ENCODE measurements at places on chromosomes 3 and 15. TPM values are rescaled to one million over a fixed set of nuclear protein-coding genes. Genes with fewer than 3 reads are reported as not detected.

Gene UNC13C
- polyA plus RNA-seq = 9.9 TPM

DNA sequence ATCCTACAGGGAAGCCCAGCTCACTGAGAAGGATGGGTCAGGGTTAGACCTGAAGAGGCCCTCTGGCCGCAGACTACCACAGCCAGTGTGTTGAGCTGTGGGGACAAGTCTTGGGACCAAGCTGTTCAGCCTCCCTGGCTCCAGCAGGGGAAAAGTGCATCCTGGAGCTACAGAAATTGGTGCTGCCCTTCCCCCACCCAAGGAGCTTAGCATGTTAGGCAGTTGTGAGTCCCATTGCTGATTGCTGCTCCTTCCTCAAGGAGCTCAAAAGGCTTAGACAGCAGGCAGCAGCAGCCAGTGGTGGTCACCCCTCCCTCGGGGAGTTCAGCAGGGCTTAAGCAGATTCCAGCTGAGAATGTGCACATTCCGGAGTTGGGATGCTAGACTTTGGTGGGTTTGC is 165.6 kb downstream of the ATP8B4 start:
- no peak for DNase-seq

DNA sequence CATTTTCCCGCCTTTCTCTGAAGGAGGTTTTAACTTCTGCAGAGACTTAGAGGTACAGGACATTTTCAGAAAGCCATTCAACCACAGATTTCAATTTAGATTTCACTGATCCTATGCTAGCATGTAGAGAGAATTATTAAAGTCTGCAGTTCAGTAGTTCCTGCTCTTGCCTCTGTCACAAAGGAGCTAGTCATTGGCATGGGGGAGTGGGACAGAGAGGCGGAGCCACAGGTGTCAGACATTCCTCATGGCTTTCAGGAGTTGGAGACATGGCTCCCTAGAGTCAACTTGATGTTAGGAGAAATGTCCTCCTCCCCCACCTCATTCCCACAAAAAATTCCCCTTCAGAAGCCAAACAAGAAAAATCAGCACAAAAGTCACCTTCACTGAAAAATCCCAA is 66.0 kb upstream of the SIAH2 start:
- no peak for DNase-seq

DNA sequence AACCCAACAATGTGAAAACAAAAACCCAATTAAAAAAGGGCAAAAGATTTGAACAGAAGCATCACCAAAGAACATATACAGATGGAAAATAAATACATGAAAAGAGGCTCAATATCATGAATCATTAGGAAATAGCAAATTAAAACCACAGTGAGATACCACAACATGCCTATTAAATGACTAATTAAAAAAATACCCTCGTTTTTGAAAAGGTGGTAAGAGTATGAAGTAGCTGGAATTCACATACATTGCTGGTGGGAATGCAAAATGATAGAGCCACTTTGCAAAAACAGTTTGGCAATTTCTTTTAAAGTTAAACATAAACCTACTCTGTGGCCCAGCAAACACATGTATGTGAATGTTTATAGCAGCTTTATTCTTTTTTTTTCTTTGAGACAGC is 75.8 kb downstream of the B3GNT5 start:
- no peak for DNase-seq

DNA sequence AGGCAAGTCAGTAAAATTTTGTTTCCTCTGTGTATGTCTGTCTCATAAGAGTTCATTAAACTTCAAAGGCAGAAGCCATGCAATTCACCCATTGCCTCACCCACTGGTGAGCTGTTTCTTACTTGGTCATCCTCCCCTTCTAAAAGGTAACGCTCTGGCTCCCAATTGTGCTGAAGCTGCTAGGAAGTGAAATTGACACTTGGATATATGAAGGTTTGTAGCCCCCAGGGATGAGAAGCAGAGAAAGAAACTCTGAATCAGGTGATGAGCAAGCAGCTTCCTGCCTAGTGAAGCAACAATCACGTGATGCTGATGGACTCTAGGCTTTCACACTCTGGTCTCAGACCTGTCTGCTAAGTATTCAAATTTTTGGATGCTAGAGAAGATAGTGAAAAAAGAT is 70.7 kb downstream of the CD200R1L start:
- DNase-seq = no peak

DNA sequence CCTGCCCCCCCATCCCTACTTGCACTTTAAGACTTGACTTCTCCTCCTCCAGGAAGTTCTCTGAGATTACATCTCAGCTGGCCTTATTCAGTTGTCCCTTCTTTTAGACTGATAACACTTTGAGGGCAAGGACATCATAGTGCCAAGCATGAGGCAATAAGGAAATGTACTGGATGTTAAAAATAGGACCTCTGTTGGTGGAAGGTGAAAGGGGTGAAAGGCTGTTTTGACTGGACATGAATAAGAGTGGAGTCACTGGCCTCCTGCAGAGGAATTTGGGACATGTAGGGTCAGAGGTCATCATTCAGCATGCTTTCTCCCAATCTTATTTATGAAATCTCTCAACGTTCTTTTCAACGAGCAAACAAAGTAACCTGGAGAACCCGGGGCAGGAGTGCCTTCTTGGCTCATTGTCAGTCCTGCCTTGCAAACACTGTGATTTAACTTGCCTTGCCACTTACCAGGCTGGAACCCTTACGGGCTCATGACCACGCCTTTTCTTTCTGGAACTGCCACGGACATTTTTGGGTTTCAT is 38.6 kb downstream of the TRIM71 start:
- DNase-seq = no peak
